ENCODE measurements at places on chromosomes 3 and 15.

- DNase-seq, result peak; percentile 44
Measured at GRCh38 chr15:65054333-65055200, 9.4 kb downstream of the SLC51B start.

DNA sequence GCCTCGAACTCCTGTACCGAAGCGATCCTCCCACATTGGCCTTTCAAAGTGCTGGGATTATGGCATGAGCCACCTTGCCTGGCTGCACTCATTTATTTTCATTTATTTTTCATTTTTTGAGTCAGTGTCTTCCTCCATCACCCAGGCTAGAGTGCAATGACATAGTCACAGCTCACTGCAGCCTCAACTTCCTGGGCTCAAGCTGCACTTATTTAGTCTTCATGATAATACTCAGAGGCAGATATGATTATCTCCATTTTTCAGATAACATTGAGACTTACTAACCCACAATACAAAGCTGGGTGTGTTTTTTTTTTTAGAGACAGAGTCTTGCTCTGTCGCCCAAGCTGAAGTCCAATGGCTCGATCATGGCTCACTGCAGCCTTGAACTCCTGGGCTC, 10.0 kb downstream of the PRKCI start:
- DNase-seq, result no peak

DNA sequence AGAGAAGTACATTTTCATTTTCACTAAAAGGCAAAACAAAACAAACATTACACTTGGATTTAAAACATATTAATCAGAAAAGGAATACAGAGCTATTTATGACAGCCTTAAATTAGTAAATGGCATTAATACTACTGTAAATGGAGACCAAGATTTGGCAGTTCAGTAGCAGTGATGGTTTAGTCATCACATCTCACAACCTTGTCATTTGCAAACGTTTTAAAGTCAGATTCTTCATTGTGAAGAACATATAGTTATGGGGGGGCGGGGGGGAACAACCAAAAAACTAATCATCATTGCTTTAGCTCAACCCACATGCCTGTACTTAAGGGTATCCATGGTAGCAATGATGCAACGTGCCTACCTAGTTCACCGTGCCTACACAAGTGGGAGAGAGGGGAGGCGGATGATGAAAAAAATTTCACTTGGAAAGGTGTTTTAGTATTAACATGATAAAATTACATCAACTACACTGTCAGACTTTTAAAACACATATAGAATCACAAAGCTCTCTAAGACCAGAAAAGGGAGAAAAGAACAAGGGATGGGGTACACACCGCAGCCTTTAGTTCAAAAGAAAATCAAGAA, 40.1 kb downstream of the DLG1 start:
- DNase-seq, result no peak

- no peak for DNase-seq
Measured at GRCh38 chr3:46365737-46366524, 4.8 kb upstream of the CCR5 start.

DNA sequence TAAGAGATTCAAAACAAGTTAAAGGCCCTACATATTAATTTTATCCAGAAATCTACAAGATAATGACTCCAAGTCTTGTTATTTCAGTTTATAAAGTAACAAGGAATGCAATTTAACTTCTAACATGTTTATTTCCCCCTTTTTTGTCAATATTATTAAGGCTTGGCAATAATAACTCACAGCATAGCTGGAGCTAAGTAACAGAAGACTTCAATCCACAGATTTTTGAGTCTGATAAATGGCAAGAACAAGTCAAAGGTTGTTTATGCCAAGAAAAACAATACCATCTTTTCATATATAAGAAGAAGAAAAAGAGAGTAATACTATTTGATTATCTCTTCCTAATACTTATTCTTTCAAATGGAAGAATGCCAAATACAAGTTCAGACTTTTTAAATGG, 631.0 kb upstream of the CCDC54 start:
- no peak for DNase-seq

DNA sequence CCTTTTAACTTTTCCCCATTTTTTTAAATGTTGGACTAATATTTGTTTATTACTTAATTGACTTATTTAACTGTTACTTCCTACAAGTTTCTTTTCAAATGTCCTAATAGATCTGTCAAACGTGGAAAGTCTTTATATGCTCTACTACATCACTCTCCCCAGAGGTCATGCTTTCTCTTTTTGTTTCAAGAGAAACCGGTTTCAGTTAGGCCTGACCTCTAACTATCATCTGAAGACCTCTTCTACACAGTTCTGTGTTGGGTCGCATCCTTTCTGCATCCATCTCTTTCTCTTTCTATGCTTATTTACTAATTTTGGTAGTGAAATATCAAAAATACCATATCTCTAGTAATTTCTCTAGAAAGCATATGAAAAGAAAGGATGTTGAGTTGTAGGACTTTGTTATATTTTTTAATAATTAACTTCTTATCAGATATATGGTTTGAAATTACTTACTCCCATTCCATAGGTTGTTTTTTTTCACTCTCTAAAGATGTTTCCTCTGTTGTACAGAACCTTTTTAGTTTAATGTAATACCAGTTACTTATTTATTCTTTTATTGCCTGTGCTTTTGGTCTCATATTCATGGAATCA, 781.2 kb upstream of the ARPP21 start:
- DNase-seq, result no peak

GRCh38 chr15:78249131-78249530, 14.8 kb upstream of the ACSBG1 start:
- DNase-seq, result no peak

- no peak for DNase-seq
Measured at GRCh38 chr3:15631426-15632211, 30.1 kb downstream of the BTD start.

- DNase-seq, result no peak
Measured at GRCh38 chr15:68081869-68082505, 27.9 kb downstream of the PIAS1 start.

DNA sequence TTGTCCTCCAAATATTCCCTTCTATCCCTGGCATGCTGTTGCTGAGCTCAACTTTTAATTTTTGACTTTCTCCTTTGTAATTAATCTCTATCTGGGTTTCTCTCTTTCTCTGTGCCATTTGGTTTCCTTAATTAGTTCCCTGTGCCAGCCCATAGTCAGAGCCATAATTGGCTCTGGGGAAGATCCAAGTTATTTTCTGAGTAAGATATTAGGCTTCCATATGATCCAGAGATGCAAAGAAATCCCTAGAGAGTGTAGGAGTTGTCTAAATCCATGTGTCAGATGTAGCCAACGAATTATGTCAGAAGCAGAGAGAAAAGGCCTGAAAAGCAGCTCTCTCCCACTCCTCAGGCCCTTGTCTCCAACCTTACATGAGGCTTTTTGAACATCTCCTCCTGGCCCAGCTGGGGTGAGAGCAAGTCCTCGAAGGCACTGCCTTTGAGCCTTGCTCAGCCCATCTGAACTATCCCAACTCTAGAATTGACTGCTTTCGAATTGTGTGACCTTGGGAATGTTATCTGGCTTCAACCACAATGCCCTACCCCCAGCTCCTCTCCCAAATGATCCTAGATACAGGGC, 46.4 kb downstream of the MOBP start:
- DNase-seq, result no peak

DNA sequence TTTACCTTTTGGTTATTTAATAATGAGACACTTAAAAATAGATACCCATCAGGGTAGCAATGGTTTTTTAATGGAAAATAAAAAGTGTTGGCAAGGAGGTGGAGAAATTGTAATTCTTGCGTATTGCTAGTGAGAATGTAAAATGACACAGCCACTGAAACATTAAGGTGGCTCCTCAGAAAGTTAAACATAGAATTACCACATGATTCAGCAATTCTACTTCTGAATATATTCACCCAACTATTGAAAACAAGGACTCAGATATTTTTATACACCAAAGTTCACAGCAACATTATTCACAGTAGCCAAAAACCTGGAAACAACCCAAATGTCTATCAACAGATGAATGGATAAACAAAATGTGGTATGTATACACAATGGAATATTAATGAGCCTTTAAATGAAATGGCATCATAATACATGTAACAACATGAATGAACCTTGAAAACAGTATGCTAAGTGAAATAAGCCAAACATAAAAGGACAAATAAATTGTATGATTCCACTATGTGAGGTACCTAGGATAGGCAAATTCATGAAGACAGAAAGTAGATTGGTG, 163.5 kb downstream of the IMPG2 start:
- DNase-seq, result no peak

- DNase-seq, result no peak
Measured at GRCh38 chr15:63856711-63857460, 23.1 kb upstream of the HERC1 start.

- DNase-seq, result no peak
Measured at GRCh38 chr3:18679238-18679637, 254.1 kb upstream of the SATB1 start.

- DNase-seq, result no peak
Measured at GRCh38 chr3:190205739-190206138, 85.0 kb upstream of the P3H2 start.

DNA sequence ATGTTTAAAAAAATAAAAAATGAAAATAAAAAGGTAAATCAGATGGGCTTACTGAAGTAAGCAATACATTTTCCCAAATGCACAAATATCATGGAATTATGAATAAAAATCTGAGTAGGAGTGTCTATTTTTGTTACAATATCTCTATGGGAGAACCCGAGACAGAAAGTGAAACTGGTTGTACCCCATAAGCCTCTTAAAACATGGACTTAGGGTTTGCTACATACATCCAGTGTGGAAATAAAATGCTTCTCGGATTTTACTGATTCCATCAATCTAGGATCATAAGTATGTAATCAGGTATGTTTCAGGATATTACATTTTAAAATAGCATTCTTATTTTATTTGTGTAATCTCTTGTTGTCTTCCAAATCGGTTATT, 177.8 kb upstream of the CDIN1 start:
- DNase-seq, result no peak

DNA sequence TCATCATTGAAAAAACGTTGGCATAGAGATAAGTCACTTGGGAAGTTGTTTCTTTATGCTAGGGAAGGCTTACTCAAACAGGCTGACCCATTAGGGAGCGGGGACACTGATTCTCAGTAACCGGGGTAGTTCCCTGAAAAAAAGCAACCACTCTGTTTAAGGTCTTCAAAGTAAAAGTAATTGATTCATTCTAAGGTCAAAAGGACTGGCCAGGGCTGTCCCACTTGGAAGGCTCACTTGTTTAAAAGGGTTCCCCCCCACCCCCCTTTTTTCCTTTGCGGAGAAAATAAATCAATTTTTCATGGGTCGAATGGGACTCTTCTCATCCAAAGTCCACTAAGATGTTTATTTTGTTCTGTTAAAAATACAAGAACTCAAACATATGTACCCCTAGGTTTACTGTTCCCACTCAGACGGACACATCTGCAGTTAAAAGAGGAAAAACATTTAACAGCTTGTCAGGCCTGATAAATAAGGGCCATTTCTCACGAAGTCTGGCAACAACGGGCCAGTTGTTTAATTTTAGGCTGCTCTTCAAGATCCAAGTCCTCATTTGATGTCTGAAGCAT, 53.0 kb downstream of the ARHGEF3 start:
- DNase-seq, result no peak

GRCh38 chr3:10848261-10848660, 32.2 kb downstream of the SLC6A11 start:
- DNase-seq, result no peak

DNA sequence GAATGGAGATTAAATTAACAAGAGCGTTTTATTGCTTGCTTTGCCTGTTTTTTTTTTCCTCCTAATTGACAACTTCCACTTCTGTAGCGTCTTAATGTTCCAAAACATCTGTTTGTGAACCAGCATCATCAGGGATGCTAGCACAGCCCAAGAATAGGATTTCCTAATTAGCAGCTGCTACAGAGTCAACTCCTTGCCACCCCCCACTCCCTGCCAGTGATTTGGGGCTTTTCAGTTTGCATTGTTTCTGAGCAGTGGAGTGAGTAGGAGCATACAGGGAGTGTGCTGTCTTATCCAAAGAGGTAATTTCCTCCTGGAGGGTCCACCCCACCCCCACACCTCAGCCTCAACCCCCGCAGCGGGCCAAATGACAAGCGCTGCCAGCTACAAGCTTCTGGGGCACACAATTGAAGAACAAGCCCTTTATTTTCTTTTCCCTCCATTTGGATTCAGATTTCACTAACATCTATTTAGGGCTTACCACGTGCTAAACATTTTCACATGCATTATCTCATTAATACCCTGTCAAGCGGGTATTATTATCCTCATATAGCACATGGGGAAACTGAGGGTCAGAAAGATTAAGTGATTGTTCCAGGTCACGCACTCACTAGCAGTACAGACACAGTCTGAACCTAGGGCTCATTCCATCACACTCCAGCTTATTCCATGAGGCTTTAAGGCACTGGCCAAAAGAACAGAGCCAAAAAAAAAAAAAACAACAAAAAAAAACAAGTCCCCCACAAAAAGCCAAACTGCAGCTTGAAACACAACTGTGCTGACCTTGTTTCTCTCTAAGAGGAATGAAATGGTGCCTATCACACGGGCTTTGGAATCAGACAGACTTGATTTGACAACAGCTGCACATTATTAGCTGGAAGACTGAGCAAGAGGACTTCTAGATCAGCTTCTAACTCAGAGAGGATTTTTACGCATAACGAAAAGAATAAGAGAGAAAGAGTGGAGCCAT, 16.4 kb downstream of the HEG1 start:
- no peak for DNase-seq

GRCh38 chr3:159229116-159229680, 427.3 kb downstream of the MFSD1 start:
- DNase-seq, result no peak

DNA sequence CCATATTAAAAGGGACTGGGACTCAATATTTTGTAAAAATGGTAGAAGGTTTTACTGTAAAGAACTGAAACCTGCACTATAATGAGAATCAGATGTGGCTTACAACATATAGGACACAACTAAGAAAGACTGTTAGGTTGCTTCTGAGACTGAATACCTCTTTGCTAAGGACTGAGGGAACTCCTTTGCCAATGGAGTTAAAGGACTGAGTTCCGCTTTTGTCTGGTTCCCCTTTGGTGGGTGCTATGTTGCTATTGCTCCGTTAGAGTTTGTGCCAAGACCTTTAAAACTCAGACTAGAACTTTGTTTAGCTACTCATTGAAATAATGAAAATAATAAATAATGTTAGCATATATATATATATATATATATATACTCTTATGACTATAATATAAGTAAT, 147.8 kb upstream of the KCNMB2 start:
- DNase-seq, result no peak
